ENCODE measurements at places on chromosomes 1 and 21. TPM values are rescaled to one million over a fixed set of nuclear protein-coding genes. Genes with fewer than 3 reads are reported as not detected.

- peak; percentile 53 for DNase-seq
Observed at GRCh38 chr1:45012639-45013278, 705 bp downstream of the UROD start.

DNA sequence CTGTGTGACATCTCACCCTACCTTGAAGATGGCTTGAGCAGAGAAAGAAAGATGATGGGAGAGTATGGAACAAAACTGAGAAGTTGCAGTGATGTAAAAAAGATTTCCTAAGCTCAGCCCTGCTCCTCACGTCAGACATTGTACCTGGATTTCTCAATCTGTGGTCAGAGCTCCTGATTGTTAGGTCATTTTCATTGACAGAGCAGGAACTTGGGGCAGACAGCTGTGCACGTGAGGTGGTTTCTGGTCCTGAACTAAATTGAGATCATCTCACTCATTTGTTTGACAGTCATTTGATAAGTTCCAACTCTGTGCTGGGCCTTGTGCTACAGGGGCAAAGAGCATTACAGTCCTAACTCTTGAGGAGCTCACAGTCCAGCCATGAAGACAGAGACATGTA is 10.2 kb downstream of the TRAF3IP3 start:
- no peak for DNase-seq

DNA sequence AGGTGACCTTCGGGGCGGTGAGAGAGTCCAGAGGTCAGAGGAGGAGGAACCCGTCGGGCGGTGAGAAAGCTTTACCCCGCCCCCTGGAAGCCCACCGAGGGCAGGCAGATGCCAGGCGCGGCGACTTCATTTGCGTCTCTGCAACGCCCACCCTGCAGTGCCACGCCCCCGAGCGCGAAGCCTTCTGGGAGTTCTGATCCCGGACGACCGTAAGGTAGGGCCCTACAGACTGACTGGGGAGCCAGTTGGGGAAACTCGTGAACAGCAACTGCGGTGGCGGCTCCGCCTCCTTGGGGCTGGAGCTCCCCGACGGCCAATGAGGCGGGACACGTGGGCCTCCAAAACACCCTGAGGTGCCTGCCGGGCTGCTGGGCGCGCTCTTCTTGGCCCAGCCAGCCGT is 46.0 kb upstream of the EDARADD start:
- DNase-seq: no peak

DNA sequence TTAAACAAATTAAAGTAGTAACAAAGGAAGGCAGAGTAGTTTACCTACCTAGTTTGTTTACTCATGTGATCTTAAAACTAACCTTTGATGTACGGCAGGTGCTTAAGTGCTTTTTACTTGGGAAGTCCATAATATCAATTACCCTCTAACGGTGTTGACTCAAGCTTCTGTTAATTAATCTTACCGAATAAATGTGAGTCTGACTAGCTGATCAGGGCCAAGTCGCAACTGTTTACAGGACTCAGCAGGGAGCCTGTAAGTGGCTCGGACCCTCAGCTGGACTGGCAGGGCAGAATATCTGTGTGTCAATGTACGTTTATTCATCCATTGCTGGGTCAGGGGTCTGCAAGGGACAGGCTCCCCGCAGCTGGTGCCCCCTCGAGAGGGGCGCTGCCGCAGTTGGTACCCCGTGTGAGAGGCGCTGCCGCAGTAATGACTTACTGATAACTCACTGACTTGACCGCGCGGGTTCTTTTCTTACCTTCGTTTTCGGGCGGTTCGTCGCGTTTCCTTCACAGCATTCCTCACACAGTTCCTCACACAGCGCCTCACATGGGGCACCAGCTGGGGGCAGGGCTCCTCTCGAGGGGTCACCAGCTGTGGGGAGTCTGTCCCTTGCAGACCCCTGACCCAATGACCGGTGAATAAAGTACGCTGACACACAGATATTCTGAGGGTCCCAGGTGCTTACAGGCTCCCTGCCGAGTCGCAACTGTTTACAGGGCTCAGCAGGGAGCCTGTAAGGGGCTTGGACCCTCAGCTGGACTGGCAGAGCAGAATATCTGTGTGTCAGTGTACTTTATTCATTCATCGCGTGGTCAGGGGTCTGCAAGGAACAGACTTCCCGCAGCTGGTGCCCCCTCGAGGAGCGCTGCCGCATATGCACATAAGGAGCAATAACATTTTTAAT is 3.0 kb downstream of the FMO1 start:
- peak; percentile 51 for DNase-seq

DNA sequence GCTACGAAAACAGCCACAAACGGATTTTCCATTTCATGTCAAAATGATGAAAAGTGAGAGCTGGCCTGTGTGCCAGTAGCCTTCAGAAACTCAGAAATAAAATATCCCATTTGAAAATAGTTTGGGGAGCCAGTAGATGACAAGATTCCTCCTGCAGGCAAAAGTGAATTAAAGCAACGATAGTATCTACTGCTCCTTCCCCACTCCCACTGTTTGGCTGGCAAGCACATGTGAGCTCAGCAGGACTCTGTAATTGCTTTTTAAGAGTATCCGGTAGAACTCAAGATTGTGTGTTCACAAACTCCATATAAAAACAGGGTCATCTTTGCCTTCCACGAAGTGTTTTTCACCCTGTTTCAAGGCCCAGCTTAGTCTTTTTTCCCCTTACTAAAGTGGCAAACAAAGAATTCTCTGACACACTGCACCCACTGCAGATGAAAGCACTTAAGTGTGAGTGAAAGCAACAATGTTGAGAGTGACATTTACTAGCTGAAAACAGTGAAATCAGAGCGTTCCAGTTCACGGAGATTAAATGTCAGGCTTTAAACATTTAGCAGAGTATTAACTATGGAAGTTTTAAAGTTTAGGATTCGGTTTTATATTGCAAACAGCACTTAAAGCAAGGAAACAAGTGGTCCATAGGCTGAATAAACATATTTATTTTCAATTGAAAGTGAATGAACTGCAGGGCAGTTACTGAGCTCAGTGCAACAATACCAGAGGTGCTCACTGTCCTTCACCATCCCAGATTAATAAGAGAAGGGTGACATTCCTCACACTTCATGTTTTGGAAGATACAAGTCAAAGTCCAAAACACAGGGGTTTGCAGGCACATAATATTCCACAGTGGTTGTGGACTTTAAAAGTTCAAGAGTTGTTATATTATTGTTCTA is 70.0 kb downstream of the ALG14 start:
- DNase-seq: no peak

GRCh38 chr21:43974791-43975468 is 37.2 kb upstream of the TRAPPC10 start:
- DNase-seq: no peak

- DNase-seq: no peak
Observed at GRCh38 chr1:160818207-160818937, 22.4 kb downstream of the LY9 start.

- DNase-seq: peak; percentile 27
Observed at GRCh38 chr1:117708323-117709248, 102.7 kb downstream of the TENT5C start.

GRCh38 chr1:193338194-193338593 is 151.8 kb upstream of the B3GALT2 start:
- DNase-seq: no peak

DNA sequence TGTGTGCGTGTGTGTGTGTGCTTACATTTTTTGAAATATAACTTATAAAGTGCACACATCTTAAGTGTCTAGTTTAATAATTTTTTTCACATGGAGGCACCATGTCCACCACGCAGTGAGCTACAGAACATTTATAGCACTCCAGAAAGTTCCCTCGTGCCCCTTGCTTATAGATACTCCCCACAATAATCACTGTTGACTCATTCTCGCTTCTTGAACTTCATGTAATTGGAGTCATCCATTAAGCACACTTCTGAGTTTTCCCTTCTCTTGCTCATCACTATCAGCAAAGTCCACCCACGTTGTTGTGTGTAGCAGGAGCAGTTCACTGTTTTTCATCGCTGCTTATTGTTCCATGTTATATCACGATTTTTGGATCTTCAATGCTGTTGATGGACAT is 78.4 kb upstream of the DISP3 start:
- DNase-seq: no peak

DNA sequence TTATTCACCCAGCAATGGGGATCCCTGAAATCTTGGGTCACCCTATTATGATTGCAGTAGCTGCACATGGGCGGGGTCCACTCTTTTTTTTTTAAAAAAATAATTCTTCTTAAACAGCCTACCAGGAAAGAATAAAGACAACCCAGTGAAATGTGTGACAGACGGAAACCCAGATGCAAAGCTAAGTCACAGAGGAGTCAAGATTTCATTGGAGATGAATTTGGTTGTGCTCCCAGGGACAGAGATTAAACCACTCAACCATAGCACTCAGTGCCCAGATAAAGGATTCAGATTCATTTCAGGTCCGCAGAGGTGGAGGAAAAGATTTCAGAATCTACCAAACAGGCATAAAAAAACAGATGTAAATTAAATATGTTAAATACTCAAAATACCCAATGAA is 583.5 kb upstream of the ZP4 start:
- no peak for DNase-seq

DNA sequence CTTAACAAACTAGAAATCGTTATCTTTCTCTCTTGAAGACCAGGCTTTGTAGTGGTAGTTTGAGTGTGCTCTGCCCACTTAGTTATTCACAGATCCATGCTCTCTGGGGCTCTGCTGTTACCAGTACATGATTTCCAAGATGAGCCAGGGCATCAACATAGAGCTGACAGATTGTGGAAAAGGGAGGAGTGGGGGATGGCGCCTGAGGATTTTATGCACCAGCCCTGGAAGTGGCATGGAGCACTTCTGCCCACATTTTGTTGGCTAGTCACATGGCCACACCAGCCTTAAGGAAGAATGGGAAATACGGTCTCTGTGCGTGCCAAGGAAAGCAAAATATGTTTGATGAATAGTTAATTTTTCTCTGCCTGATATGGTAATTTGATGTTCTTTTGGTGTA is 18.2 kb downstream of the TSNAX start:
- no peak for DNase-seq

DNA sequence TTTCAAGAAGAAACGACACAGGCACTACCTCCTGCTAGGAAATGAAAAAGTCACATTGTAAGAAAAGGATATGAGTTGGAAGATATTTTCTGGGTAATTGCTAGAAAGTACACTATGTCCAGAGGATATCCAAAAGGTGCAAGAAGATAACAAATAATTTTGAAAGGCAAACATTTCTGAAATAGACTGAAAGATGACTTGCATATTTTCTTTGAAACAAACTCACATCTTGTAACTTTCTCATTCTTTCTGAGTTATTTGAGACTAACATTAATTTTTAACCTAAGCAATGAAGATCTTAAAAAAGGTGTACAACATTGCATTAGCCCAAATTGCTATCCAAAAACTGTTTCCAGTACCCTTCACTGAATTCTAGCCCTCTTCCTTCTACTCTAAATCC is 79.6 kb upstream of the KCTD3 start:
- DNase-seq: no peak

DNA sequence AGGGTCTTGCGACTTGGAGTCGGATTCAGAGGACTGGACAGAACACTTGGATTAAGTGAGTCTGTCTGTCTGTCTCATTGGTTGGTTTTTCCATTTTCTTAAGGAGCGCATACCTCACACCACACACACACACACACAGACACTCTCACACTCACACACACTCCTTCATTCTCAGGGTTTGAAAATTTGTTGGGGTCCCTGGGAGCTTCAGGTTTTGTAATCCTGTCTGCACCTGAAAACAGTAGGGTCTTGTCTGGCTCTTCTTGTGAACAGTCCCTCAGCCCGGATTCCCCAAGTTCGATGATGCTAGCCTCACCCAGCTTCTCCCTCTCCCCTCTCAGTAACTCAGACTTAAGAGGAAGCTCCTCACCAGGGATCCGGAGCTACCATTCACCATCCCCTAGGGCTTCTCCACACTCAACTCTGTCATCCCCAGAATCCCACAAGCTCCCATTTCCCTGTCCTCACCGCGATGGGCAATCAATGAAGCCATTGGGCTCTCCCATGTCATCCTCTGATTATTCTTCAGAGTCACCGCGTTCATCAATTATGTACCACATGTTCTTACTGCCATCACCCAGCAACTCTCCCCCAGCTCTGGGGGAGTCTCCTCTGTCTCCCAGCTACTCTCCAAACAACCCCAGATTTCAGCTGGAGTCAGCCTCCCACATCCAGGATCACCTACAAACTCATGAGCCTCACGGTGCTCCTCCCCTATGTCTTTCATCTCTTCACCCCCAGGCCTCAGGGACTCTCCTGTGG is 1530.9 kb upstream of the TPTE start:
- DNase-seq: peak; percentile 3

GRCh38 chr21:27021046-27021445 is 54.2 kb upstream of the ADAMTS5 start:
- DNase-seq: no peak

- no peak for DNase-seq
Observed at GRCh38 chr1:88029899-88030298, 654.2 kb upstream of the PKN2 start.

DNA sequence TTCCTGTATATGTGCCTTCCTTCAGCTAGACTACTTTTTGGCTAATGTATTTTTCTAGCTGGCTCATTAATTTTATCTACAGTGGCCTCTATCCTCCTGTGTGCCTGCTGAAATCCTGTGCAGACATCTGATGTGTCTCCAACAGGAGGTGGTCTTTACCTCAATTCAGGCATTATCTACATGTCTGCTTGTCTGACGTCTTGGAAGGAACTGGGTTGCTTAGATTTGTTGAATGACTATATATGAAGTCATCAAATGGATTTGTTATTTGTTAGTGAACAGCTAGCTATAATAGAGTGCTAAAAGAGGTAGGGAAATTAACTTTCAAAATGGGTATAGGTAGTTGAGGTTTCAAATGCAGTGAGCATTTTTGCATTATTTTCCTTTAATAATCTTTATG is 6.7 kb downstream of the RPL5 start:
- DNase-seq: no peak

DNA sequence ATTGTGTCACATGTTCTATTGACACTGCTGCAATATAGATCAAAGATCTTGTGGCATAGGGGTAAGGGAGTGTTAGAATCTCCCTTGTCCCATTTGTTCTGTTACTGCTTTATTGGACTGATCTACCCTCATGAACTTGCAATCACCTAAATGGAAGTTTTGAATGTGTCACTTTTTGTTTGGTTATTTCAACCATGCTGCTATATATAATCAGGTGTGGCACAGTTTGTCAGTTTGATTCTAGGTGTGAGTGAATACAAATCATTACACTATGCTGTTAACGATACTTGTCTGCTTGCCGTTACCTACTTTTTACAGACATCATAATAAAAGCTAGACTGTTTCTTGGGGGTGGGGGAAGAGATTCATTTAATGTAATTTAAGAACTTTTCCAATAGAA is 82.6 kb downstream of the MAB21L3 start:
- no peak for DNase-seq

- DNase-seq: no peak
Observed at GRCh38 chr21:21624674-21625073, 626.5 kb downstream of the NCAM2 start.

- DNase-seq: no peak
Observed at GRCh38 chr1:202553560-202554038, 156.7 kb downstream of the SYT2 start.

GRCh38 chr1:9338397-9339246 is 45.9 kb downstream of the SPSB1 start:
- DNase-seq: no peak

PLA2G4A gene
- total RNA-seq: 0.94 TPM

ADAMTS1 gene
- 130 TPM for total RNA-seq

HMGCL gene
- 63.7 TPM for total RNA-seq

NGF gene
- total RNA-seq: not detected

SH2D1B gene
- total RNA-seq: not detected

ELOVL1 gene
- total RNA-seq: 99.5 TPM
